ENCODE measurements at places on chromosomes 4 and X.

GRCh38 chr4:147840838-147841738, 109.2 kb downstream of the ARHGAP10 start:
- DNase-seq: no peak

- peak; percentile 16 for DNase-seq
Measured at GRCh38 chrX:50204364-50204899, at the start of gene CCNB3. Gene CCNB3, plus strand, starts transcription at chrX:50204765. Its CDS starts 80,399 bp downstream, at chrX:50285164.

- no peak for DNase-seq
Measured at GRCh38 chr4:93865650-93866049, 37.1 kb downstream of the ATOH1 start.

DNA sequence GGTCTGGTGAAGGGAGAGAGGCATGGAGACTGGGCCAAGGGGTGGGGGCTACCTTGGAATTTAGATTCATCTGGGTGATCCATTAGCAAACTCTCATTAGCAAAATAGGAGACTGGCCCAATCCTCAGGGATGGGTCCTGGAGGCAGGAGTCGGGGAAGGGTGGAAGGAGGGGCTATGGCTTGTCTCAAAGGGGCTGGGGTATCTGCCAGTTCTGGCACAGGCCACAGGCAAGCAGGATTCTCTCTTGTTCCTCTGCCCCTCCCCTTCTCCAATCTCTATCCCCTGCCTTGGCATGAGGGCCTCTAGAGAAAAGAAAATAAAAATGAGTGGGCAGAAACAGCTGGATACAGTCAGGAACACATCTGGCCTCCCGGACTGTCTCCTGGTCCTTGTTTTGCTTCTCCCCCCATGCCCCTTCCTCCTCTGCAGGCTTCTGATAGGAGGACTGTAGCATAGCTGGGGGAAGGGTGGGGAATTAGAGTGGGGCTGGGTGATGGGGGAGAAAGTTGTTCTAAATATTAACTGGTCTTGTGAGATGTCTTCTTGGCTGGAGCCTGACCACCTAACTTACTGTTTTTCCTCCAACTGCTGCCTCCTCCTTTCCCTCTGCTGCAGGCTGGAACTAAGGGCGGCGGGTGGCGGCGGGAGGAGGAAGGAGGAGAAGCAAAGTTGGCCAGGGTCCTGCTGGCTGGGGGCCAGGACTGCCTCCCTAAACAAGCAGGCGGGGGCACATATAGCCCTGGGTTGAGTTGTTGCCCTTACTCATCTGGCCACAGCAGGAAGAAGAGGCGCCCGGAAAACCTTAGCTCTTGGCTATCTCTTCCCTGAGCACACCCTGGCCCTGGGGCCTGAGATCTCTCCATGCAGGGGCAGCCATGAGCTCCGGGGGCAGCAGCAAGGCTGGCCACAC, 53.3 kb upstream of the LAS1L start:
- DNase-seq: no peak

- no peak for DNase-seq
Measured at GRCh38 chrX:123267220-123267619, 83.1 kb downstream of the GRIA3 start.

DNA sequence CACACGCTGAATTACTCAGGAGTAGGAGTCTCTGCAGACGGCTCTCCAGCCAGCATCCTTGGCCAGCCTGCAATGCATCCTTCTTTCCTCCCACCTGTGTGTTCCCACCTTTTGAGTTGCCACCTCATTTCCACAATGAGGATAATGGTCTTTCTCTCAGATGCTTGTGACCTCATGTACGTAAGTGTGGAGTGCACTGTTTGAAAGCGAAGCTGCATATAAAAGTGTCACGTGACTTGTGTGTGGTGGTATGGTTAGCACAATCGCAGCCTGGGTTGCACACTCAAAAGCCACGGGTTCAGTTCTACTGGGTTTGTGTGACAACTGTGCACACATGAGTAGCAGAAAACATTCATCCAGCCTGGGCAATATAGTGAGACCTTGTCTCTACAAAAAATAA, 12.0 kb upstream of the MFAP3L start:
- no peak for DNase-seq

DNA sequence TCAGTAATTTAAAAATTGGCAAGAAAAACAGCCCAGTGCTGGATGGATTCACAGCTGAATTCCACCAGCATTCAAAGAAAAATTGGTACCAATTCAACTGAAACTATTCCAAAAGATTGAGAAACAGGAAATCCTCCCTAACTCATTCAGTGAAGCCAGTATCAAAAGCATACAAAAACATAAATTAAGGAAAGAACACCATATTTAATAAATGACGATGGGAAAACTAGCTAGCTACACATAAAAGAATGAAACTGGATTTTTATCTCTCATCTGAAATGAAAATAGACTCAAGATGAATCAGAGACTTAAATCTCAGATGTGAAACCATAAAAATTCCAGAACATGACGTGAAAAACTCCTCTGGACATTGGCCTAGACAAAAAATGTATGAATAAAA, 516.8 kb upstream of the SPANXN1 start:
- DNase-seq: no peak

DNA sequence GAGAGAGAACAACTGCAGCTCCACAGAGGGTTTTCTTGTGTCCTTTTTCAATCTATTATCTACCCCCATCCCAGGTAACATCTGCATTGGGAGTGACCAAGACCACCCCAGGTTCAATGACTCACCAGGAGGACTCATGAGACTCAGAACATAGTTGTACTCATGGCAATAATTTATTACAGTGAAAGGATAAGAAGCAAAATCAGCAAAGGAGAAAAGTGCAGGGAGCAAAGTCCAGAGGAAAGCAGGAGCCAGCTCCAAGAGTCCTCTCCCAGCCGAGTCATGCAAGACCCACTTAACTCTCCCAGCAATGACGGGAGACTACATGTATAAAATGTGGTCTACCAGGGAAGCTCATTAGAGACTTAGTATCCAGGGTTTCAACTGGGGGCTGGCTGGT, 129.5 kb upstream of the RBPJ start:
- no peak for DNase-seq

- DNase-seq: no peak
Measured at GRCh38 chr4:163448540-163449203, 24.9 kb downstream of the TKTL2 start.

DNA sequence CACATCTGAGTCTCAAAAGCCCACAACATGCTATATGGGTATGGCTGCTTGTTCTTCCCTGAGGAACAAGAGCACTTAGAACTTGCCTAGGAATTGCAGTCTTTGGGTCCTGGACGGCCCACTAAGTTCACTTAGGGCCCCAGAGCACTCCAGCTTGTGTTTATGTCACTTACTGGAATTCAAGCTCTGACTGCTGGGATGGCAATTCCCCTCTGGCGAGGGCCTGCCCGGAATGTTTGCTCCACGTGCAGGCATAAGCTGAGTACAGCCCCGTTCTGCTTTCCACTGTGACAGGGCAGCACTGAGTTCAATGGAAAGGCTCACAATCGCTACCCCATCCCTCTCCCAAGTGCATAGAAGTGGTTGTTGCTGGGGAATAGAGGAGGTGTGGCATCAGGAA, 25.9 kb upstream of the RASSF6 start:
- no peak for DNase-seq

GRCh38 chrX:11665168-11666111, at the start of gene ARHGAP6:
Gene ARHGAP6, minus strand, starts transcription at chrX:11665920. Its CDS starts 1,092 bp downstream, at chrX:11664828.
- DNase-seq: peak; percentile 3

GRCh38 chr4:45410701-45411210, 684.4 kb upstream of the GNPDA2 start:
- no peak for DNase-seq

GRCh38 chr4:41644288-41644914, 104.1 kb downstream of the PHOX2B start:
- DNase-seq: peak; percentile 11

DNA sequence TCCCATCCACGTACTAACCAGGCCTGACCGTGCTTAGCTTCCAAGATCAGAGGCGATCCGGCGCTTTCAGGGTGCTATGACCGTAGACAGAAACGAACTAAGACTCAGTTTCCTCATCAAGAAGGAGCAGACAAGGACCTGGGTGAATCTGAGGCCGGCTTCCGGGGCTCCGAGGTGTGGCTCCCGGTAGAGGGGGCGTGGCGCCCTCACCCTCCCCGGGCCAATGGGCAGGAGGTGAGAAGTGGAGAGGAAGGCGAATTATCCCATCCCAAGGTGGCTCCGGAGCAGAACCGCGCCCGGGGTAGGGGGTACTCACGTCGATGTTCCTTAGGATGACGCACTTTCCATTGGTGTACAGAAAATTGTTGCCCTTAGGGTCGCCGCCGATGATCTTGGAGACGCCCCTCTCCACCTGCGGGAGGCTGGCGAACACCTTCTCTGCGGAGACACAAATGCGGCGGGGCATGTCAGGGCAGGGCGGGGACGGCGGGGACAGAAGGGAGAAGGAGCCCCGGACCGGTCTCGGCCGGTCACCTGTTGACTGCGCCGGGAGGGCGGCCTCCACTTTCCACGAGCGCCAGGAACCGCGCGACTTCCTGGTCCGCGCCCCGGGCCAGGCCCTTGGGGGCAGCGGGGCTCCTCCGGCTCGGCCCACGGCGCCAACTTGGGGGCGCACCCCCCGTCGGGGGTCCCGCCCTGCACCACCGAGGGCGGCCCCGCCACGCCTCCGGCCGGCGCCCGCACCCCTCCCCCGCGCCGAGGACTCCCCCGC, 616 bp downstream of the WDR1 start:
- peak; percentile 32 for DNase-seq

DNA sequence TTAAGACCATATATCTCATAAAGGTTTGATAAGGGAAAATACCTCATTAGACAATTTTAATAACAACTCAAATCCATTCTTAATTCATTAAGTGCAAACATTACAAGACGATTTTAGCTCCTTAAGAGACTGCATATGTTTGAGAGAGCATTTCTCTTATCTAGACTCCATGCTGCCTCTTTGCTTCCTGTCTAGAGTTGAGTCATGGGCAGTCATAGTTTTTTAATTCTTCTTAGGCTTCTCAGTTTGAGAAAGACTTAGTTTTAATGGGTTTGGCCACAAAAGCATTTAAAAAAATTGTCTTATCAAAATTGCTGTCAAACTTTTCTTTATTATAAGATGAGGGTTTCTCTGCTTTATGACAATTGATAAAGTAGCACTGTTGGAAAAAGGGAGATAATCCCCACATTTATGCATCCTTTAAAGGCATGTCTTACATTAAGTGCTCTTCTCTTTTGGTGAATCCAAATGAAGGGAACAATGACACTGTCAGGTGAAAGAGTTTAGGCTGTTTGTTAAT, 713.4 kb downstream of the PCDH18 start:
- no peak for DNase-seq

DNA sequence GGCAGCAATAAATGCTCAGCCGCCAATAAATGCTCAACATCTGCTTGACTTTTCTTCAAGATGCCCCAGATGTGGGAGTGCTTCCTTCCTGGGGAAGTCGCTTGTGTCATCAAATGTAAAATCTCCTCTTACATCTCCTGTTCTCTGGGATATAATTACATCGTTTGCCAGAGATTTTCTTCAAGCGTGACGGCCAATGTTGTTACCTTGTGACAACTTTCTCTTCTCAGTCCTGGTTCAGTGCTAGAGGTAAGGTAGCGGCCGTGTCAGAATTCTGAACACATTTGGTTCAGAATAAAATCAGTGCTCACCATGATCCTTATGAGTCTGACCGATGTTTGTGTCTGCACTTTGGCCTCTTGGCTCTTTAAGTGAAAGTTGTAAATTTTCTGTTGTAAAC, 102.5 kb downstream of the ASMT start:
- no peak for DNase-seq

- DNase-seq: no peak
Measured at GRCh38 chr4:592825-593520, 16.9 kb upstream of the TMEM271 start.

DNA sequence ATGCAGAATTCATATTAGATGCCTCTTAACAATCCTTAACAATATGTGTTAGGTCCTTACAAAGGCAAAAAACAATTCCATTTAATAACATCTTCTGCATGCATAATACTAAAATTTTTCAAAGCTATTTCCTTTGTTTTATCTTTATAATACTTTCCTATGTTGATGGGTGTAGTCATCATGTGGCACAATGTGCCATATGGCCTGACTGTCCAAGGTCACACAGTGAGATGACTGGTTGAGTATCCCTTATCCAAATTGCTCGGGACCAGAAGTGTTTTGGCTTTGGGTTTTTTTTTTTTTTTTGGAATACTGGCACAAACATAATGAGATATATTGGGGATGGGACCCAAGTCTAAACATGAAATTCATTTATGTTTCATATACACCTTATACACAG, 77.7 kb downstream of the NR3C2 start:
- DNase-seq: no peak

DNA sequence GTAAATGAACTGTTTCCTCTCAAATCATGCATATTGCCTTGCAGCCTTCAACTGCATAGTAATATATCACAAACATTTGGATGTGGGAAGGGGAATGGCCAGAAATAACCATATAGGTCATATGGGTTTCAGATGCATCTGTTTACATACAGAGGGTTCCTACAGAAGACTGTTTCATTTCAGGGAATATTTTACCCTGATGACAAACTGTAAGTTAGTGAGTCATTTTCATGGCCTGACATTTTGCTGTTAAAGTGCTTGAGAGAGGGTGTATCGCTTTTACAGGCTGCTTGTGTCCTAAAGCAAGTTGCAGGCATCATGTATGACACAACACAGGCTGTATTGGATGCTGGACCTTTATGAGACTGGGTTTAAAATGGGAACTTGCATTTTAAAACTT, 25.5 kb upstream of the AMOT start:
- no peak for DNase-seq

DNA sequence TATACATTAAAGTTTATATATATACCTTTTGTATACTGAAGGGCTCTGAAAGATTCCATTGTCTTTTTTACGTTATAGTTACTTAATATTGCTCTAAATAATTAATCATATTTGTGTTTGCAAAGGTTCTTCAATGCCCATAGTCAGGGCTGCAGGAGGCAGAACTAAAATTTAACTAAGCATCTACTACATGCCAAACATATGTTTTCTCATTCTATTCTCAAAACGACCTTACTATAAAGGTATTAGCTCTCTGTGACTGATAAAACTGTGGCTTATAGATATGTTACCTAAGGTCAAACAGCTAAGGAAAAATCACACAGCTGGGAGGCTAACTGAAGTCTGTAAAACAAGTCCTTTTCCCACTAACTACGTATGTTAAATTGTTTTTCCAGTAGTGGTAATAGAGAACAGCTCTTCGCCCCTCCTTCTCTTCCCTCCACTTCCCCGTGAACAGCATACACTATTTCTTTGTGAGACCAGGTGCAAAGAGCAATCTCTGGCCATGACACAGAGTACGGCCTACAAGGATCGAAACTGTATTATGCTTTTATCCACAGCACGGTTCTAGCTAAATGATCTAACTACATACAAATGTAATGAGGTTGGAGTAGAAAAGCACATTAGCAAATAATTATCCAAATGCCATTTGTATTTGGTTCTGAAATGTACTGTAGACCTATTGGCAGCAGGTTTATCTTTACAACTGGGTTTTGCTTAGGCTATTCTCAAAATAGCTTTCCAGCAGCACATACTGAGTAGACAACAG, 1.7 kb downstream of the CNOT6L start:
- DNase-seq: peak; percentile 47

- DNase-seq: no peak
Measured at GRCh38 chrX:48580662-48581061, 6.4 kb downstream of the RBM3 start.

Data from NCI-H510A treated with DMSO at 0.1 percent for 48 hours (cell line).